CD4-positive, alpha-beta T cell treated with Interleukin-21 for 1 hour (primary cell): ENCODE measurements at places on chromosomes 1 and 21.

GRCh38 chr1:170623171-170623570, 40.8 kb upstream of the PRRX1 start:
- no peak for DNase-seq

- no peak for DNase-seq
Measured at GRCh38 chr1:180636138-180636537, 4.3 kb downstream of the XPR1 start.

- DNase-seq, result no peak
Measured at GRCh38 chr1:107474877-107475612, 334.2 kb downstream of the NTNG1 start.

- DNase-seq, result no peak
Measured at GRCh38 chr1:224216382-224216781, 33.3 kb downstream of the DEGS1 start.

GRCh38 chr1:179973198-179974110, 18.8 kb downstream of the CEP350 start:
- no peak for DNase-seq

GRCh38 chr21:45766501-45766900, 123.0 kb downstream of the PCBP3 start:
- DNase-seq, result no peak

DNA sequence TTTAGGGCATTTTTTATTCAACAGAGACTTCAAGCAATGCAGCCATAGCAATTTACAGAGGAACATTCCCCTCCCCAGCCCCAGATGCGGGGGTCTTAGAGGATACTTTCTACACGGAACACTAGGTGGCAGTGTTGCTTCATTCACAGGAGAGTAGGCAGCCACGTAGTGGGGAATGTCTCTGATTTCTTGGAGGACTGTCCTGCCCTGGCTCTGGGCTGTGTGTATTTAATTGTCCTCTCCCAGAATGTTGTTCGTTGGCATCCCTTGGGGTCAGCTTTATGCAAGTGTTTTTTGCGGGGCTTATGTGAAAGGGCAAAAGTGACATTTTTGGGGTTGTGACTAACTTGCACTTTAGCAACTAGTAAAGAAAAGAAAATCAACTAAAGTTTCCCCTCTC, 96.9 kb downstream of the PAPPA2 start:
- no peak for DNase-seq

GRCh38 chr21:30329203-30329875, 8.2 kb downstream of the KRTAP27-1 start:
- no peak for DNase-seq

DNA sequence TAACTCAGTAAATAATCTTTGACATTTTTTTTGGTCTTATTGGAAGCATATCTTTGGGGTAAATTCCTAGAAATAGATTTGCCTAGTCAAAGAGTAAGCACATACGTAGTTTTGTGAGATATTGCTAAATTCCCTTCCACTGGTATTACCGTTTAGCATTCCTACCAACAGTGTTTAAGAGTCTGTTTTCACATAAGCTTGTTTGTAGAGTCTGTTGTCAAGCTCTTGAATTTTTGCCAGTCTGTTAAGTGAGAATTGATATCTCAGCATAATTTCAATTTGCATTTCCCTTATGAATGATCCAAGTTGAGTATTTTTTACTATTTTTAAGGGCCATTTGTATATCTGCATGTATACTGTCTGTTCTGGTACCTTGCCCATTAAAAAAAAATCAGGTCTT, 37.0 kb upstream of the MPC2 start:
- DNase-seq, result no peak

DNA sequence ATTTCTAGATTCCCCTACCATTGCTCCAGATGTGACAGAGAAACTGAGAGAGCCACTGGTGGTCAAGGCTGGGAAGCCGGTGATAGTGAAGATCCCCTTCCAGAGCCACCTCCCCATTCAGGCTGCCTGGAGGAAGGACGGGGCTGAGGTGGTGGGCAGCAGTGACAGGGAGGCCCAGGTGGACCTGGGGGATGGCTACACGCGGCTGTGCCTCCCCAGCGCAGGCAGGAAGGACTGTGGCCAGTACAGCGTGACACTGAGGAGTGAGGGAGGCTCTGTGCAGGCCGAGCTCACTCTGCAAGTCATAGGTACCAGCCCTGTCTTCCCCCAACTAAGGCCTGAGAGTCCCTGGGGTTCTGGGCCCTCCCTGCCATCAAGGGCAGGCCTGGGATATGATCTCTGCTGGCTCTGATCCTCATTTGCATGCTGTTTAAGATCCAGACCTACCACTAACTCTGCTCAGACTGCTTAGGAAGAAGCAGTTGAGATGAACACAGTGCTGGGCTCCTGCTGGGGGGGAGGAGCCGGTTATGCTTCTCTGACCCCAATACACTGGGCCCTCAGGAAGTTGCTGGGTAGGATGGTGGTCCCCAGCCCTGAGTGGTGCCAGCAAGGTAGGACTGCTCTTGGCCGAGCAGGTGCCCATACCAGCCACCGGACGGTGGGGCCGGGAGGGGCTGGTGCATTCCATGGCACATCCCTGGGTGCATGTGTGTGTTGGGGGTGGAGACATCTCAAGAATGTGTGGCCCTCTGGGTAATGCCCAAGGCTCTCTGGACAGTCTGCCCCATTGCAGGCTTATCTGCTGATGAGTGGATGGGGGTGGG, 25.1 kb downstream of the IGFN1 start:
- DNase-seq, result no peak

- DNase-seq, result no peak
Measured at GRCh38 chr1:37325010-37325409, 149.4 kb upstream of the ZC3H12A start.

- no peak for DNase-seq
Measured at GRCh38 chr21:37940691-37941090, 24.4 kb upstream of the KCNJ6 start.

GRCh38 chr1:23792151-23792945, 1.4 kb downstream of the LYPLA2 start:
- no peak for DNase-seq

DNA sequence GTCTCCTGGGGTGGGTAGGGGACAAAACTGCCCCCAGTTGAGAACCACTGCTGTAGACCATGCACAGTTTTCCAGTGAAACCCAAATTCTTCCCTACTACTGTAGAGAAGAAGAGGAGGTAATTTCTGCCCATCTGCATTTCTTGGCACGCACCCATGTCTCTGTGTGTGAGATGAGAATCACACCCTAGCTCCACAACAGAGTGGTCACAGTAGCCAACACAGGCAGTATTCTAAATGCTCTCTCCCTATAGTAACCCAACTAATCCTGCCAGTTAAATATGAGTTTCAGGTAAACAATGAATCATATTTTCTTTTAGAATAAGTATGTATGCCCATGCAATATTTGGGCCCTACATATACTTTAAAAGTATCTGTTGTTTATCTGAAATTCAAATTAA, 1.2 kb upstream of the CAPN2 start:
- no peak for DNase-seq

DNA sequence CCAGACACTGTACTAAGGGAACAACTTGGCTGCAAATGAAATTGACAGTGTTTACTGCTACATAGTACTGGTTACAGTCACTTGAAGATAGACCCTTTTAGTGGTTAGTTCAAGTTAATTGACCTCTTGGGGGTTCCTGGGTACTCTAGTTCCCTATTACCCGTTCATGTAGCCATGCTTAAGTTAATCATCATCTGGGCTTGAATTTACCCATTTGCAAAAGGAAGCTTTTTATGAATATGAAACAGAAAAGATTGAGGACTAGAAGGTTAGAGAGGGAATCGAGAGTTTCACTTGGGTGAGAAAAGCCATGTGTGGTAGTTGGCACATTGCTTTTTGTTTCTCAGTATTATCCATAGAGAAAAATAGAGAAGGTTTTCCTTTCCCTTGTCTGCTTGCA, 2.7 kb downstream of the MIA3 start:
- no peak for DNase-seq

DNA sequence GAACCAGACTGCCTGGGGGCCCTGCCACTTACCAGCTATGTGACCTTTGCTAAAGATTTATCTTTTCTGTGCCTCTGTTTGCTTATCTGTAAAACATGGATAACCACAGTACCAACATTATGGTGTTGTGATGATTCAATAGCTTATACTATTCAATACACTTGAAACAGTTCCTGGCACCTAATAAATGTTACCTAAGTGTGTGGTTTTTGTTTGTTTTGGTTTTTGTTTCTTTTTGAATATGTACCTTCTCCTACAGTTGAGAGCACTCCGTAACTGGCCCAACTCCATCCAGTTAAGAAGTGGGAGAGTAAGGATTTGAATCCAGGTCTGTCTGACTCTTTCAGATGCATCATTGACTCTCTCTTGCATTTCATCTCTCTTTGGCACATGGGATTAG, 125.8 kb upstream of the C8B start:
- DNase-seq, result no peak

GRCh38 chr1:27934818-27935549, at the start of gene SMPDL3B:
Gene SMPDL3B, plus strand, starts transcription at chr1:27935000. Its CDS starts 184 bp downstream, at chr1:27935184.
- no peak for DNase-seq

GRCh38 chr1:89198081-89198480, 661 bp downstream of the GBP4 start:
- DNase-seq, result no peak

DNA sequence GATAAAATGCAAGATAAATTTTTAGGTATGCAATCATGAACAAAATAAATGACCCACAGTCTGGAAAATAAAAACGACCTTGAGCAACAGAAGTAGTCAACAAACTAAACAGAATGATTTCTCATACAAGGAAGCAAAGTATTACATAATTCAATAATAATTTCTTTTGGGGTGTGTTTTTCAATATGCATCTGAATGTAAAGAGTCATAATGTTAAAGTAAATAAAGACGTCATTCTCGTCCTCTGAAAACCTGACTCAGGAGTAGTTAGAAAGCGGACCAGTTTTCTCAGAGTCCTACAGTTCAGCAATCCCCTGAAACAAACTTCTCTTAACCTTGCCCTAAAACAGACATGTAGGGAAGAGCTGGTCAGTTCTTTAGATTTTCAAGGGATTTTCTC, 18.6 kb downstream of the CDC42BPA start:
- DNase-seq, result no peak

DNA sequence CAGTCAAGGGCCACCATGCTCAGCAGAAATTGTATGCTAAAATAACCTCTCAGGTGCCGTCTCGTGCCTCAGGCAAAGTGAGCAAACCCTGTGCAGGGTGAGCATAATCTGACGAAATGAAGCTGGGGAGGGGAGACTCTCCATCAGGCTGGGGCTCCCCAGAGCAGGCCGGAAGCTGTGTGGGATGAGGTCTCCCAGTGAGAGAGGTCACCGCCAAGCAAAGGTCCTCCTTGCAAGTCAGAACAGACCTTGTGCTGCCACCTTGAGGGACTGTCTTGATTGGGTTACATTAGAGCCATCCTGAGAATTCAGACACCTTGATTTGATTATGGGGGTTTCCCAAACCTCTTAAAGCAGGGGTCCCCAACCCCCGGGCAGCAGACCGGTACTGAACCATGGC, 64.2 kb downstream of the ZNF684 start:
- DNase-seq, result no peak

GRCh38 chr1:48418742-48419141, 53.3 kb downstream of the SPATA6 start:
- DNase-seq, result no peak

GRCh38 chr1:170864876-170865538, 70.3 kb upstream of the MROH9 start:
- no peak for DNase-seq

DNA sequence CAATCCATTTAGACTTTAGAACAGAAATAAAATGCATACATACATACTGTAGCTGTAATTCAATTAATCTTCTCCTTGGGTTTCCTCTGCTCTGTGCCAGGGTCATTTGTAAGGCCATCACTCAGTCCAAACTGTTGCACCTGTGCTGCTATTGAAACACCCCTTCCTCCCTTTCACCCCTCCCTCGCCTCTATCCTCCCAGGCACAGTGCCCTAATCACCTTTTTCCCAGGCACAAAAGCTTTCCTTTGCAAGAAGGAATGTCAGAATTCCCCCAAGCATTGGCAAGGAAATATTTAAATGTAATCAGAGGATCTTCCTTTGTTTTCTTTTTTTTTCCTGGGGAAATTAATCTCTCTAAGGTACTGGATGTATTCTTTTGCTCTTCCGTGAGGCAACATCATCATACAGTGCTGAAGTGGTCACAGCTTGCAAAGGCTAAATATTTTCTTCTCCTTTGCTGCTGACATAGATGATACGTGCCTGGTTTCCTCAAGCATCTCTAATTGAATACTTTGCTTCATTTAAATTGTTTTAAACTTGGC, 339.3 kb upstream of the NR5A2 start:
- DNase-seq, result no peak

GRCh38 chr1:151655371-151655770, 43.5 kb downstream of the SNX27 start:
- DNase-seq, result no peak

- DNase-seq, result no peak
Measured at GRCh38 chr1:18548643-18549042, 67.9 kb downstream of the KLHDC7A start.

DNA sequence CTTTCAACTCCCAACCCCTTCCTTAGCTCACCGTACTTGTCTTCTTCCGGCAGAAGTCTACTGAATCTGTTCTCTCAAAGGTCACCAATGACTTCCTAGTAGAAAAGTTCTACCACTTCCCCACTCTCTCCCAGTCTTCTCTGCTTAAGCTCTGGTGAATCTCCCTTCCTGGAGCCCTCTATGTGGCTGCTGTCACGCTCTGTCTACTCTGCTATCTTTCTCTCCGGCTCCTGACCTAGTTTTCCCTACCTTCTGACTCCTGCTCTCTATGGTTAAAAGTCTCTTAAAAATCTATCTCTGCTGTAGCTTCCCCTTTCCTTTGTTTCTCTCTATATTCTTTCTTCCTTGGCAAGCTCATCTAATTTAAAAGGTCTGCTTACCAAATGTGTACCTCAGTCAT, 350.1 kb upstream of the GREM2 start:
- DNase-seq, result no peak

GRCh38 chr1:74835051-74835450, 102.1 kb downstream of the TYW3 start:
- no peak for DNase-seq
